ENCODE measurements at places on chromosomes 12 and 14. TPM values are rescaled to one million over a fixed set of nuclear protein-coding genes. Genes with fewer than 3 reads are reported as not detected.

- DNase-seq: no peak
Observed at GRCh38 chr12:91630083-91630482, 447.5 kb upstream of the DCN start.

DNA sequence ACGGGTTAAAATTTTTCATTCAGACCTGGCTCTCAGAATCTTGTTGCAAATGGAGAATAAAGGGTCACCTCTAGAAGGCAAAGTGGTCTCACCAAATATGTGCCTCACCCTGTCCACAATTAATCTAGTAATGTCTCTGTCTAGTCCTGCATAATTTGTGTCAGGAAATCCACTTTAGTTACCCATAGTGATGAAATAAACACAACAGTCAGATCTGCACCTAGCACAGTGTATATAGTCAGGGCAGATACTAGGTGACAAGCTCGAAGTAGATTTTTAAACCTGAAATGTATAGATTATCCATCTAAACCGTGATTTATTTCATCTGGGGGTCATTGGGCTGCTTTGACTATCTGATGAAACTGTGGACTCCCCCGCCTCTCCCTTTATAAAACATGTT lies 15.9 kb upstream of the FLVCR2 start:
- no peak for DNase-seq

- no peak for DNase-seq
Observed at GRCh38 chr14:76564471-76565422, 188.8 kb downstream of the ESRRB start.

GRCh38 chr12:131105736-131106348 lies 152.1 kb downstream of the ADGRD1 start:
- DNase-seq: peak; percentile 47

DNA sequence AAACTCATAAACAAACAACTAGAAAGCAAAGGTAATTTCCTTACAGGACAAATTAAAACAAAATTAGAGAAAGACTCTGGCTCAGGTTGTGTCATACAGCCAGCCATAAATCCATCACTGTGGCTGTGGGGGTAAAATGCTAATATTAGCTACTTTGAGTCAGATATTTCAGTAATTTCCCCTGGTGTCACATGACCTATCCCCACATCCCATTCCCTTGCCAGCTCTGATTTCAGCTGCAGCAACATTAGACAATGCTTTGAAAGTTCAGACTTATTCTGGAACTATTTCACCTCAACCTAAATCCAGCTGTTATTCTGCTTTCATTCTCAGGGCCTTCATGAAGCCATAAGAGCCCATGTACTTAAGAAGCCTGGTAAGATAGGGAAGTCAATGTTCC lies 55.3 kb downstream of the RPL10L start:
- peak; percentile 11 for DNase-seq

DNA sequence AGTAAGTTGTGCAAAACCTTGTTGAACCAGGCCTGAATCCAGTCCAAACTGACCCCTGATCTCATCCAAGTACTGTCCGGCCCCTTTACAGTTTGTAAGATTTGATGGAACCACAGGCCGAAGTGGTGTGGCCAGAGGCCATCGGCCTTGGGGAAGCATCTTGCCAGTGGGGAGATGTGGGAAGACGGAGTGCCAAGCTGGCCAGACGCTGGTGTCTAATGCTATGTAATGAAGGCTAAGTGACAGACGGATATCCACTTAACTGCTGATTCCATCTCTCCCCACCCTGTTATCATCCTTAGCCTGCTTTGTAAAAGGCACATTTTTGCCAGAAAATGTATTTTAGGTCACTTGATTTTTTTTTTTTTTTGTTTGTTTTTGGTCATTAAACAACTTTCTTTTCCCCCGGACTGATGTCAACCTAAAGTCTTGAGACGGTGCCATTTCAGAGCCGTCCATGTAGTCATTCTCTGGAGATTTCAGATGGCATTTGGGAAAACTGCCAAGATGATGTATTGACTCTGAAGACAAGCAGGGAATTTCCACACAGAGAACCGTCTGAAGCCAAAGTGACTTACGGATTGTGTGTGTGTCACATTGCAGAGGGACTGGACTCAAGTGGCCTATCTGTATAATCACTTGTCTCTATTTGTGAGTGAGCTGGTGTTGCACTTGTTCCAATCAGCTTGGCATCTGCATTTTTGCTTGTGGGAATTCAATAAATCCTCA lies 86.5 kb upstream of the MANSC4 start:
- peak; percentile 52 for DNase-seq

GRCh38 chr14:22403296-22403695 lies 185.7 kb downstream of the DAD1 start:
- DNase-seq: no peak

DNA sequence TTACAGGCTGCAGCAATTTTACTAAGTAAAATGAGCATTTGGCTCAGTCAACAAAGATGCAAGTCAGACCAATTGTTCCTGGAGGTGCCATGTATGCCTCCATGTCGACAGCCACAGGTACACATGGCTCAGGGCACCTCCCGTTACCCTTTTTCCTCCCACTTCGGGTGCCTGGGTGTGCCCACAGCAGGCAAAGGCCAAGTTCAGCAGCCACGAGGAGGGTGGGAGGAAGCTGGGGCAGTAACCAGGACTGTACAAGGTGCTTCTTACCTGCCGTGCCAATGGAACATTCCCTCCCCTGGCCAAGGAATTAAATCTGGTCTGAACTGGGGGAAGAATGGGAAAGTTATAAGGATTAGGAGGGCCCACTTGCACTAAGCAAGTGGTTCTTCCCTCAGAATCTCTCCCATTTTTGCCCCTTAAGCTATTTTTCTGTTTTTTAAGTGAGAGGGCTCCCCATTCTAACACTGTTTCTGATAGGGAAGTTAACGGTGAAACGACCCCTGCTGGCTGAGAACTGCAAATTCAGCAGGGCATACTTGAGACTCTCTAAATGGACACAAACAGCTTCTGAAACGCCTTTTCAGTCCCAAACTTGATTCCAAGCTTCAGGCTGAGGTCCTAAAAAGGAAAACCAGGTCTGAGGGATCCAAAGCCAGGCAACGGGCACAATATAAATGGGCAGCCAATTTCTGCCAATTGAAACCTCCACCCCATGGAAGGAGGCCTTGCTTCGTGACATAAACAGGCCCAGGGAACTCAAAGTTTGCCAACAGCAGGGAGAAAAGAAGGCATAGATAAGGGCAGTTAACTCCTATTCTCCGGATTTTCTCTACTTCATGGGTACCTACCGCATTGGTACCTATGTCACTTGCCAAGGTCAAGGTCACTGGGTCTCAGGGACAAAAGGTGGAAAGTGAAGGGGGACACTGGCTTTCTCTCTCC lies 24.8 kb downstream of the CLECL1 start:
- DNase-seq: peak; percentile 45

DNA sequence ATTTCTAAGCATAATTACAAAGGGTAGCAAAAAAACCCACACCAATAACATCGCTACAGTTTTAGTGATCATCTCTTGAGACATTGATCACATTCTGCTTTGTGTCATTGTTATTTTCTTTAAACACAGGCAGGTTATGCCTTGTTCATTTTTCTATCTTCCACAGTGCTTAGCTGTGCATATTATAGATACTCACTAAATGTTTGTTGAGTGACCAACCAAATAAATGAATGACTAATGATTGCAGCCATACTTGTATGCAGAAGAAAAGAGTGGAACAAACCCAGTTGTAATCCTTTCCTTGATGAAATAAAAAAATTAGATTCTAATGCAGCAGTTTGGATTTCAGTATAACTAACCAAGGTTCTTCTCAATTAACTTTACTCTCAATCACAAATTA lies 81.0 kb upstream of the RASSF8 start:
- DNase-seq: no peak

GRCh38 chr14:53545217-53545616 lies 392.1 kb upstream of the DDHD1 start:
- no peak for DNase-seq

GRCh38 chr12:72957454-72957853 lies 685.3 kb downstream of the TRHDE start:
- DNase-seq: no peak

DNA sequence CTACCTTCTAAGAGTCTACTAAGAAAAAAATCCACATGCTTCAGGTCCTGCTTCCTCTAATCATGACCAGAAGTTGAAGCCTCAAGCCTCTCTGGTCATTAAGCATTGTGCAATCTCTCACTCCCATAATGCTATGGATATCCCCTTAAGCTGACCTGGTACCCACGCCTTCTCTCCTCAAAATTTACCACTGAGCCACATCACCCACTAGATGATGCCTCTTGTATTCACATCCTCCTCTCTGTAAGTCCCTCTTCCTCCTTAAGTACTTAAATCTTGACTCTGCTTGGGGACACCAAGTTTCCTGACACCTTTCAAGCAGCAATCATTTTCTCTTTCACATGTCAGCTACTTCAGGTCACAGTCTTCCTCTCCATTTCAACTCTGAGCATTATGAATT lies 9.8 kb downstream of the GALNT4 start:
- DNase-seq: no peak

DNA sequence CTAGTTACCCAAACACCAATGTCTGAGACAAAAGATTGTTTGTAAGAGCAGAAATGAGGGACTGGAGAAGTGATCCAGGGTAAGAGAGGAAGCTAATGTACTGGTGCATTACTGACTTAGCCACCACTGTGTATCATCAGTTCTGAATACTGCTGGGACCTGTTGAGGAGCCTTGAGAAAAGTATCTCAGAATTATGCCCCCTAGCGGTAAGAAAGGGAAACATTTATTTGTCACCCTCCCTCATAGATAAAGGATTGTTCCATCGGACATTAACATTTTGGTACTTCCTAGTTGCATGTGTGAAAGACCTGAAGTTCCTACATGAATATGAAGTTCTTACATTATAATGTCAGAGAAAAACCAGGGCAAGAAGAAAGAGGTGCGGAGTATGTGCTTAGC lies 612.5 kb downstream of the FSCB start:
- no peak for DNase-seq

- no peak for DNase-seq
Observed at GRCh38 chr12:132040906-132041606, 91.3 kb downstream of the EP400 start.

DNA sequence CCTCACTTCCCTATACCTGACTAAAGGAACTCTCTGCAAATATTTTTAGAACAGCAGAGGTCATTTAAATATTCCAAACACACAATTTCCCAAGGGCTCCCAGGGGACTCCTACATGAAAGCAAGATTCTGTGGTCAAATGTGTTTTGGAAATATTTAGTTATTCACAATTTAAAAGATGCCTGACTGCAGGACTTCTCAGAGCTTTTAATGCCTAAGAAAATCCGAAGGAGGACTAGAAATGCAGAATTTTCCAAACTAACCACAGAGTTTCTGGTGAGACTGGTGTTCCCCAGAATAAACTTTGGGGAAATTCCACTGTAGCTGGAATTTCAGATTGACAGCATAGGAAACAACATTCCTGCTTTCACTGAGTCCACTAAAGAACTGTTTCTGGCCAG lies 84.8 kb upstream of the MAP1LC3B2 start:
- no peak for DNase-seq

GRCh38 chr12:108600702-108601007 lies 2.8 kb upstream of the TMEM119 start:
- DNase-seq: no peak

- no peak for DNase-seq
Observed at GRCh38 chr12:19196959-19197630, 67.6 kb downstream of the PLEKHA5 start.

DNA sequence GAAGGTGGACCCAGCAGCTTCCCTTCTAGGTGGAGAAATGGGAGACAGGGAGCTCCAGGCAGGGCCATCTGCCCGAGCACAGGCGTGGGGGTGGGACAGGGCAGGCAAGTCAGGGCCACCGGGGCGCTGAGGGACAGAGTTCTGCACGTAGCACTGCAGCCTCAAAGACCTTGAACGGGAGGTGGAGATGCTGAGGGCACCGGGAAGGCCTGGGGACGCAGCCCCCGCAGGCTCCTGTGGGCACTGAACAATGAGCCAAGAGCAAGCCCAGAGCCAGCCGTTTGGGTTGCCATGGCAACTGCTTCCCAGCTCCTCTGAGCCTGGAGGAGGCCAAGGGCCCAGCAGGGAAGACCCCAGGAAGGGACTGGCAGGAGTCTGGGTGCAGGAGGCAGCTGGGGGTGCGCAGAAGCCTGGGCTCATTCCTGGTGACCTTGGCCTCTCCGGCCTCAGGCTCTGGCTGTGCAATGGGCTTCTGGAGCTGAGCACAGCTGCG lies 3.4 kb downstream of the LBHD2 start:
- no peak for DNase-seq

DNA sequence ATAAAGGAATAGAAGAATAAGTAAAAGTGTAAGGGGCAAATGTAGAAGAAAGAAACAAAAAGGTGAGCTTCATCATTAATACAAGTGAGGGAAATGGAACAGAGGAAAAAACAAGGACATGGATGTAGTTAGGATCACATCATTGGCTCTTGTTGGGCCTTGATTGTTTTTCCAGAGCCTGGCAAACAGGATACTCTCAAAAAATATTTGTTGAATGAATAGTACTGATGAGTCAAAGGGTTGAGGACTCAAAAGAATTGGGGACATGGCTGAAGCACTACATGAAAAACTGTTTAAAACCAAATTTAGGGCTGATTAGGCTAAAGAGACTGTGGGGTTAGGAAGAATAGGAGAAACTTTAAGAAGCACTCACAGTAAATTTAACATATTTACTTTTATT lies 11.4 kb upstream of the SRP54 start:
- peak; percentile 14 for DNase-seq

- no peak for DNase-seq
Observed at GRCh38 chr12:96343347-96343954, 56.8 kb downstream of the CDK17 start.

- no peak for DNase-seq
Observed at GRCh38 chr12:95136598-95136997, 63.2 kb upstream of the NR2C1 start.

GRCh38 chr14:106209755-106210154 lies 683.4 kb downstream of the TMEM121 start:
- no peak for DNase-seq

- DNase-seq: no peak
Observed at GRCh38 chr14:63243646-63244045, 39.4 kb downstream of the RHOJ start.

DNA sequence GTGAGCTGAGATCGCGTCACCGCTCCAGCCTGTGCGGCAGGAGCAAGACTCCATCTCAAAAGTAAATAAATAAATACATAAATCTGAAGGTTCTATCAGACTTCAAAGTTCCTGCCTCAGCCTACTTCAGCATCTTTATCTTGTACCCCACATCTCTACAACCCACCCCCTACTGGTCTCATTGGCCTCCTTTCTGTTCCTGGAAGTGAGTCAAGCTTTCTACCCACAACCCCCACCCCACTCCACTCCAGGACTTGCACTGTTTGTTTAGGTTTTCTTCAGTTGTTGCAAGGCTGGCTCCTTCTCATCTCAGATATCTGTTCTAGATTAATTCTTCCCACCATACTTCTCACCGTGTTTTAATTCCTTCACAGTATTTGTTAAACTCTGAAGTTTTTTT lies 714 bp upstream of the PSMC6 start:
- no peak for DNase-seq

GRCh38 chr12:80045594-80045993 lies 53.7 kb upstream of the OTOGL start:
- DNase-seq: no peak

PLA2G1B gene
- 0.36 TPM for polyA plus RNA-seq

CLMN gene
- 2.8 TPM for polyA plus RNA-seq

KLHDC1 gene
- polyA plus RNA-seq: 4.4 TPM

TMBIM6 gene
- polyA plus RNA-seq: 260 TPM

TEX22 gene
- 0.23 TPM for polyA plus RNA-seq
